ENCODE measurements at places on chromosomes 5 and 9. TPM values are rescaled to one million over a fixed set of nuclear protein-coding genes. Genes with fewer than 3 reads are reported as not detected.

Gene GABBR2
- not detected for total RNA-seq

Gene CCDC112
- 2.1 TPM for total RNA-seq

Gene SOX30
- 2.0 TPM for total RNA-seq

Gene NME5
- total RNA-seq = not detected

Gene ANKRD18B
- total RNA-seq = 0.48 TPM

DNA sequence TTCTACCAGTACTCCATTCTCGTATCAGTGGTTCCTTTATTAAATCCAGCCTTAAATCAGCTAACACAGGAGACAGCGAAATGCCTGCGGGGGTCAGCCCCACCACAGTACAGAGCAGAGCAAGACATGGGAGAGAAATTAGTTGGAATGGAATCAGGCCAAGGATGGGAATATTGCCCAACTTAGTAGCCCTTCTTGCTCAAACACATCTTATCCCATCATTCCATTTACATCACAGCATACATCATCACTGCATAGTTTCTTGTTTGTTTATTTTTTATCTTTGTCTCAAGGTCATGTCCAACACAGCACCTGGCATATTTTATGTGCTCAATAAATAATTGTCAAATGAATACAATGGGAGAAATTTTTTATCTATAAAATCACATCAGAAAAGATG lies 34.3 kb upstream of the DAB2 start:
- no peak for DNase-seq

GRCh38 chr9:117596678-117597077 lies 107.5 kb upstream of the TLR4 start:
- no peak for DNase-seq

DNA sequence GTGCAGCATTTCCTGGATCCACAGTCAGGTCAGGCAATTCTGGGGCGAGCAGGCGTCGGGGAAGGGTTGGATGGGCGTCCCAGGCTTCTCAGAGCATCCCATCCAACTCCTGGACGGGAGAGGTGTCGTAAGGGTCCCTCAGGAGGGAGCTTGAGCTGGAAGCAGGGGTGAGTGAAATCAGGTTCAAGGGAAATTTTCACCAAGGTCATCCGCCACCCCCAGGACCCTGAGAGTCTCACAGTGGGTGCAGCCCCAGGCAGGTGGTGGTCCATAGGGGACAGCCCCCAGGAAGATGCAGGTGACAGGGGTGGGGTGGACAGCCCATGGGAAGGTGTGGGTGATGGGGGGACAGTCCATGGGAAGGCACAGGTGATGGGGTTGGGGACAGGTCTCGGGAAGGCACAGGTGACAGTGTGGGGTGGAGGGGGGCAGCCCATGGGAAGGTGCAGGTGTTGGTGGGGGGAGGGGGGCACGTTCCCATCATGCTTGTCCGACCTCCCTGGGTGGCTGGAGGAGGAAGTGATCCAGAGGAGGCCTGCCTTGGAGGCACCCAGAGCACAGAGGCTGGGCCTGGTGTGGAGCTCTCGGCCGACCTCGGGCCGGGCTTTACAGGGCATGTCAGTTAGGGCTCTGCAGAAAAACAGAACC lies 48.9 kb downstream of the AHRR start:
- no peak for DNase-seq

DNA sequence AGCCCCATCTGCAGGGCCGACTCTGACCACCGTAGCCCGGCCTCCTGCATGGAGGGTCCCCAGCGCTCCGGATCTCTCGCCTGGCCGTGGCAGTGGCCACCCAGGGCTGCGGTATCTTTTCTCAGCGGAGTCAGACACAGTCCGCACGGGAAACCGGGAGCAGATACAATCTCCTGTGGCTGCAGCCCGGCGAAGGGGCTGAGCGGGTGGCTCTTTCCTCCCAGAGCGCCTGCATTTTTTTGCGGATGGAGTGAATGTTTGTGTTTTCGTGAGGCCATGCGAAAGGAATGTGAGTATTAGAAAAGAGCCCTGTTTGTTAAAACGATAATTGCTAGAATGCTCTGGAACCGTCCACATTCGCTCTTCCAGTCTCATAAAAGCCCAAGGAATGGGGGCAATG lies 53.4 kb upstream of the PTCH1 start:
- no peak for DNase-seq

GRCh38 chr9:137670391-137671195 lies 51.8 kb downstream of the EHMT1 start:
- no peak for DNase-seq

- DNase-seq = no peak
Measured at GRCh38 chr5:52692039-52692438, 95.7 kb upstream of the ITGA1 start.

DNA sequence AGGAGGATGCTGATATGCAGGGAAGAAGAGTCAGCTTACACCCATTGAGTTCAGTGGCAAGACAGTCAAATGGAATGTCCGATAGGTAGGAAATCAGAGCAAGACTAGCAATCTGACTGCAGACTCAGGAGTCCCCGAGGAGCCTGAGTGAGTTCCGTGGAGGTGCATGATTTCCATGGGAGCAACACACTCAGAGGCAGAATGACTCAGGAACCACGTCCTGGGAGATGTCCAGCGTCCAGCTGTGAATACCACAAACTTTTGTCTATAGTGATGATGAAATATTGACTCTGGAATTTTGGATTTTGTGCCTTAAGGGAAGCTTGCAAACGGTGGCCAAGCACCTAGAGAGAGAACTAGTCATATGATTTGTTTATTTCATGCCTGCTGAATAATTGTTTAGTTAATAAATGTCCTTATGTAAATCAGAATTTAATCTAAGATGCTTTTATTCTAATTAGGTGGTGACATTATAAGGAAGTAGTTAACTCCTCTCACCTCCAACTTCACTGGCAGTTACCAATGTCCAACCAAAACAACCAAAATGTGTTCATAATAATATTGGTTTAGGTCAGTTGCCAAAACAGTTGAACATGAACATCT lies 100.4 kb downstream of the PDE4D start:
- no peak for DNase-seq

DNA sequence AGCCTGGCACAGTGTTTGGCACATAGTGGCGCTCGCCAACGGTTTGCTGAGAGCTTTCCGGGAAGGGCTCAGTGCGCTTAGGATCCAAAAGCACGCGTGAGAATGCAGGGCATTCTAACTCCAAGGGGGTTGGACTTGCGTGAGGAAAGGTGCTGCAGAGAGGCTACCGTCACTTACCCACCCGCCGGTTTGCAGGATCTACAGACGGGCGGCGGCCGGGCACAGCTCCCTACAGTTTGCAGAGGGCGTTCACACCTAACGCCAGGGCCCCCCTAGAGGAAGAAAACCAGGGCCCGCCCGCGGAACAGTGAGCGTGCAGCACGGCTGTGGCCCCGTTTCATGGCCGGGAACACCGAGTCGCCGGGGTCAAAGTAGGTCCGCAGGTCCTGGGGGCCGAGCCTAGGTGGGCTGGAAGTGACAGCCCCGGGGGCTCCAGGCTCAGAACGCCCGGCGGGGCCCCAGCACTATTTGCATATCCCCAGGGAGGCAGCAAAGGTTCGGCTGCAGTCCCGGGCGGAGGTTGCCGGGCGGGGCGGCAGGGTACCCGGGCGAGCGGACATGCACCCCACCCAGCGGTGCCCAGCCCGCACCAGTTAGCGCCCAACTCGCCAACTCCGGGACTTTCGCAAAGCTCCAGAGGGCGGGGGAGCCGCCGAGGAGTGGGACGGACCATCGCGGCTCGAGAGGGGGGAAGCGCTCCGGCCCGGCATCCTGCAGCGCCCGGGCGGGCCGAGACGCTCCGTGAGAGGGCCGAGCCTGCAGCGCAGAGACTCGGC lies 526 bp upstream of the GALNT10 start:
- peak; percentile 83 for DNase-seq

- peak; percentile 31 for DNase-seq
Measured at GRCh38 chr9:98075332-98075805, 18.8 kb downstream of the NANS start.
